Cortex of kidney (tissue), 1 donor: ENCODE measurements at places on chromosomes 5 and 9.

GRCh38 chr5:91521334-91521733, 138.2 kb upstream of the ARRDC3 start:
- no peak for DNase-seq

DNA sequence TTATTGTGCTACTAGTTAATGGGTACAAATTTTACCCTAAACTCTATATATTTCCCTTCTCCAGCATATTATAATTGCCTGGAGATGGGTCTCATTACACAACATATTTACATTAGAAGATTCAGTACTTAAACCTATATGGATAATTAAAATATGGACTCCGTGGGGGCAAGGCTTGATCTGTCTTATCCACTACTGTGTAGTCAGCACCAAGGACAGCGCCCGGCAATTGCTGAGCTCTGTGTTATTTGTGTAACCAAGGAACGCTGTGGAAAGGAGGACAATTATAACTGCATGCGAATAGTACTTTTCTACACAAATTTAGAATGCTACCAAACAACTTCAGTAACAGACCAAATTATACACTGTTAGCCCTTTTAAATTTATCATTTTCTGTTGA, 77.7 kb downstream of the DNAH5 start:
- DNase-seq = no peak

DNA sequence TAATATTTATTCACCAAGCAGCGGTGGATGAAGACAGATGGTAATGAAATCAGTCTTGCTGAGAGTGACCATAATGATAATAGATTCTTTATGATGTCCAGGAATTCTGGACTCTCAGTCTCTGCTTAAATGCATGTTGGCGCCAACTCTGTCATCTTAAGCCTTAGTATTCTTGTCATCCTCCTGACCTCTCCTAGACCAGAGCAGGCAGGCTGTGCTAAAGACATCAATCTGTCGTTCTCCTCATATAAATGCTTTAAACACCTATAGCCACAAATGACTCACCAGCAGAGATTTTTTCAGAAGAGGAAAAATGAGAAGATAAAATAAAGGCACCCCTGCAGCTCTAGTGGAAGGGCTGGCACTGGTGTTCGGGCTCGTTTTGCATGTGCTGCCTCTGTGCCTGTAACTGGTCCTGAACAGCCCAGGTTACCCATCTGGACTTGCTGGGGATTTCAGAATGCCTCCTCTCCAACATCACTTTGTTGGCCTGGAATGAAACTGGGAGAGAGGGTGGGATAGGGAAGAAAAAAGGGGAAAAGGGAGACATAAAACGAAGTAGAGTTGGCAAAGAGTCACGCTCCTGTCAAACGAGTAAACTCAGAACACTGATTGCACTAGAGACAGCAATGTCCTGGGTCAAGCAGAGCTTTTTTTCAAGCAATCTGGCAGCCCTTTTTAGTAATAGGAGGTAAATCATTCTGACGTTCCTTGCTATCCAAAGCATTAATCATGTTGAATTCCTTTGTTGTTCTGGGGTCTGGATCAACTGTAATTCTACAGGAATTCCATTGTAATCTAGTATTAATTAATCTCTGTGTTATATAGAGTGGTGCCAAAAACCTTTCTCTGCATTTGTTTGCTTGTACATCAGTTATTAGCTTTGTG, 195.5 kb upstream of the CLINT1 start:
- no peak for DNase-seq

GRCh38 chr5:17888155-17888554, 253.9 kb downstream of the TAF11L14 start:
- DNase-seq = no peak

DNA sequence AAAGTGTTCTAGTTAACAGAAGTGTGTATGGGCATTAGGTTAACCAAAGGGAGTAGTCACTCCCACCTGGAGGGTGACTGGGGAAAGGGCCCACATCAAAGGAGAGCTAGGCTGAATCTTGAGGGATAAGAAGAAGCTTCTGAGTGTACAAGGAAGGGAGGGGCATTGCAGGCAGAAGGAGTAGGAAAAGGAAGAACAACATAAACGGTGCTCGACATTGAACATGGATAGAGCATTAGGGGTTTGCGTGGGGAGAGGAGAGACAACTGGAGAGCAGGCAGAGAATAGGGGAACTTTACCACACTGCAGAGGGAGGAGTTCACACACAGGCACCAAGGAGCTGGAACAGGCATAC, 5.3 kb upstream of the GLRX start:
- DNase-seq = no peak

DNA sequence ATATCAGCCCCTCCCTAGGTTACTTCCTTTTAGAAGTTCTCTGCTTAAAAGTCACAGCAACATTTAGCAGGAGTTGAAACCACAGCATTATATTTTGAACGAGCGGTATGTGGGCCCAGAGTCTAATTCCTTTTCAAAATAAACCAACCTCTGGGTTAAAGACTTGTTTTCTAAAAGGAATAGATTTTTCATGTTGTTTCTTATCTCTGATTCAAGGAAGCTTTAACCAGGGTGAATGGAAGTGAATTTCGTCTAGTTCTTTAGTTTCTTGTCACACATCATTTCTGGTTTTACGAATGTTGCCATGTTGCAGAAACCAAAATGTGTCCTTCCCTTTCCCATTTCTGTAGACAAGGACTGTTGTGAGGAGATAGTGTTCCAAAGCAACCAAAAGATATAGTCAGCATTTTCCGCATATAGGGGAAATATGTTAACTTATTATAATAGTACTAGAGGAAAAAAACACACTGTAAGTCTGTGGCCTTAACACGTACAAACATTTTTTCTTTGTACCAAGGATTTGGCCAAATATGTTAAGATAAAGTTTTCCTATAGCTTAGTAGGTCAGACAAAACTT, 142.4 kb downstream of the PCSK5 start:
- no peak for DNase-seq

- DNase-seq = no peak
These were observed 95.5 kb downstream of the PDE8B start for GRCh38 chr5:77305956-77306355.

DNA sequence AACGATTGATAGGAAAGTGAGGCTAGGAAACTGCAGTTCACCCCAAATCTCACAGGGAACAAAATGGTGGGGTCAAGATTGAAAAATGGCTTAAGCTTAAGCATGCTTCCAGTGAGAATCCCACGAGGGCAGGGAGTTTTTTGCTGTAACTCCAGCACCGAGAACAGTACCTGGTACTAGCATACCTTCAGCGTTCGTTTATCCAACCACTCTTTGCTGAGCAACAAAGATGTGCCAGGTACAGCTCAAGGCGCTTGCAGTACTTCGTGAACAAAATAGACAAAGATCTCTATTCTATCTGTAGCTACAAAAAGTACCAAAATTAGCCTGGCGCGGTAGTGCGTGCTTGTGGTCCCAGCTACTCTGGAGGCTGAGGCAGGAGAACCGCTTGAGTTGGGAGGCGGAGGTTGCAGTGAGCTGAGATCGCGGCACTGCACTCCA, 778 bp upstream of the PPP6C start:
- DNase-seq = no peak

GRCh38 chr5:144191998-144192397, 21.3 kb downstream of the KCTD16 start:
- no peak for DNase-seq

DNA sequence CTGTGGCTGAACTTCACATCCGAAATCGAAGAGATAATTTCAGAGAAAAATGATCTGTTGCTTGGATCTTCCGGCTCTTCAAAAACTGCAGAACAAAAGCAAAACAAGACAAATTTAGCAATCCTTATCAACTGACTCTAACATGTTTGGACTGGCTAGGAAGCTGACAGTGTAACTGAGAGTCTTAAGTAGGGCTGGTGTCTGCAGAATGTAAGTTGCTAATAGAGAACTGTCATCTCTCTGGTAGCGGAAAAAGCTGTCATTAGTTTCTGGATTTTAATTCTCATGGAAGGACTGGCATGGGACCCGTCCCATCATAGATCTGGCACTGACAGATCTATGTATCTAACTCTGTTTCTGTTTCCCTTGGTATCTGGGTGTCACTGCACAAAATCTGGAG, 84.4 kb upstream of the GPR151 start:
- no peak for DNase-seq

GRCh38 chr5:99543841-99544240, 615.0 kb upstream of the CHD1 start:
- no peak for DNase-seq
